ENCODE measurements at places on chromosomes 4 and X.

GRCh38 chrX:131288738-131289511 is at the start of gene IGSF1:
TSS of gene IGSF1 (minus strand) at chrX:131289306. CDS start at chrX:131286674, 2,632 bp downstream.
- DNase-seq: peak; percentile 81

DNA sequence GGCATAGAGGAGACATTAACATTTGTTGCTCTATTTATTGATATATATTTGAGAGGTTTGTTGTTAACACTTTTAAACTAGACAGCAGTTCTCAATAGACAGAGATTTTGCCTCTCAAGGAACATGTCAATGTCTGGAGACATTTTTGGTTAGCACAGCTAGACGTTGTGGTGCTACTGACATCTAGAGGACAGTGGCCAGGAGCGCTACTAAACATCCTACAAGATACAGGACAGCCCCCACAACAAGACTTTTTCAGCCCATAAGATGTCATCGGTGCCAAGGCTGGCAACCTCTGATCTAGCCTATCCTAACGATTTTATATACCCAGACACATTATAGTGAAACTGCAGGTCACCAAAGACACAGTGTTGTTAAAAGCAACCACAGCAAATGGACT is 18.4 kb upstream of the CTSO start:
- no peak for DNase-seq

GRCh38 chrX:120560405-120560841 is 339 bp downstream of the CUL4B start:
- peak; percentile 56 for DNase-seq

DNA sequence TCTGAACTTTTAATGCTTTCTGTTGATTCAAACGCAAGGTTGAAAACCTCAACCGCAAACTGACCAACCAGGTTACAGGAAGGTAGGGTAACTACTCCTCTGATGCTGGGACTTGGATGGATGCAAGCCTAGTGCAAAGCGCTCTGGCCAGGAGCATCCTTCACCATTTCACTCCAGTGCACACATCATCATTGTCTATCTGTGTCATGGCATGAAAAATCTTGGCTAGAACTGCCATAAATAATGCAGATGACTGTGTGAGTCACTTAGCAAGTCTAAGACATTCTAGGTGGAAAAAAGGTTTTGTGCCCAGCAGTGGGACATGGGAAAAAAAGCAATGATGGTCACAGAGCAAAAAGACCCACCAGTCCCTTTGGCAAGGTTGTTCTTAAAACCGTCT is 10.9 kb downstream of the ADGRA3 start:
- no peak for DNase-seq

- no peak for DNase-seq
These were observed 143.1 kb upstream of the FRMPD4 start for GRCh38 chrX:11995146-11995545.

Data from Ammon's horn (tissue), 1 donor.